ENCODE measurements at places on chromosomes 1 and 21.
A peak's percentile ranks its signal among the peaks of the same experiment; 100 is the strongest.

- DNase-seq = no peak
Measured at GRCh38 chr1:223177681-223178080, 34.6 kb upstream of the TLR5 start.

GRCh38 chr1:14866911-14867612 lies 268.6 kb downstream of the KAZN start:
- no peak for DNase-seq

- DNase-seq = no peak
Measured at GRCh38 chr1:31861346-31861745, 45.5 kb upstream of the SPOCD1 start.

DNA sequence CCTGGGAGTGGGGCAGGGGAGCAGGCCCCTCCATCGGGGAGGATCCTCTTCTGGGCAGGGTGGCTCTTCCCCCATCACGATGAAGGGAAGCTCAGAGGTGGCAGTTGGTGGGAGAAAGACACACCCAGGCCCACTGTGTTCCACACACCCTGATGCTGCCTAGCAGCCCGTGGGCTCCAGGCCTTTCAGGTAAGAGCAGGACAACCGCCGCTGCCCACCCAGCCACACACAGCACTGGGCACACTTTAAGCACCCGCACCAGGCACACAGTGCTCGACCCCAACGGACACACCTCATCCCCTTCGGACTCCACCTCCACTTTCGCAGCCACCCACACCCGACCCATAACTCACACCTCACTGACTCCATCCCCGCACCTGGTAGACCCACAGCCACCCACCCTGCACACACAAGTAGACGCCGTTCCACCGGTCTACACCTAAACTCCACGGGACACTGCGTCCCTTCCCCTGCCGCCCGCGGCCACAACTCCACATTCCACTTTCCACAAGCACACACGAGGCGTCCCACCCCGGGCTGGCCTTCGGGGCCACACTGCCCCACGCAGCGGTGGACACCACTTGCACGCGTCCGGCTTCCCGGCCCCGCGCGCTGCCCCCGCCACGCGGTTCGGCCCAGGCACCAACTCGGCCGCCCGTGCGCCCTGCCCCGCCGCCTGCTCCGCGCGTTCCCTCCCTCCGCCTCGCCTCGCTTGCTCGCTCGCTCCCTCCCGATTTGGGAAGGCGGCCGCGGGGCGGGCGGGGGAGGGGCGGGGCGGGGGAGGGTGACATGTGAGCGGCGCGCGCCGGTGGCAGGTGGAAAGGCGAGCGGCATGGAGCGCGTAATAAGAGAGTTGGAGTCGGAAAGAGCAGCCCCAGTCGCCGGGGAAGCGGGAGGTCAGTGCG lies at the start of gene KCNQ4:
TSS of gene KCNQ4 (plus strand) at position 787 of the 905 bp plus-strand sequence. CDS start 307 bp downstream, outside the sequence.
- peak; percentile 36 for DNase-seq

GRCh38 chr1:160863061-160863773 lies 530 bp upstream of the CD244 start:
- no peak for DNase-seq

DNA sequence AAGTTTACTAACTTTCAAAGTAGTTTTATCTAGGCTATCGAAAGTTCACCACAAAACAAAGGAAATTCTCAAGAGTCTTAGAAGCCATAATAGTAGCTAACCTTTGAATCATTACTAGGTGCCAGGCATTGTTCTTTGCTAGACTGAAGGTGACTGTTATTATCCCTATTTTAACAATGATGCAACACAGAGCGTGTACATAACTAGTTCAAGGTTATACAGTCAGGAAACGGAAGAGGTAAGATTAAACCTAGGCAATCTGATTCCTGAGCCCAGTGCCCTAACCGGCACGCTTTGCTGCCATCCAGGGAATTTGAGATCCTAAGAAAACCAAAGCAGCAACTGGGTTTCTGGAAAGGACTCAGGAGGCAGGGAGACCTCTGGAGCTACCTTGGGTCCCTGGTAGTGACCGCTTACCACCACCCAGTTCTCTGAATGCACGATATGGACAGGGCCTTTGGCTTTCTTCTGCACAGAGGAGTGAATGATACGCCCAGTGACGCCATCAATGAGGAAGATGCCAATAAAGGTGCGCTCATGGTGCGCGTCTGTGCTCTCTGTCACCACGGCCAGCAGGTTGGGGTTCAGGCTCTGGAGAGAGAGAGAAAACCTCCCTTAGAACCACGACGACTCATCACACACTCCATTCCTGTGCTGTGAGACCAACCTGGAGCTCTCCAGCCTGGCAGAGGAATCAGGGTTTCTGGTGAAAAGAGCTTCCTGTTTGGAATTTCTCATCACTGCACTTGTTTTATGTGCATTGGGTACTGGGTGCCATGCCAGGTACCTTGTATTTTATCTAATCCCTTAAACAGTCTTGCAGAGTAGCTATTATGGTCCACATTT lies 13.1 kb upstream of the UBR4 start:
- no peak for DNase-seq

GRCh38 chr1:193060938-193061337 lies 1.5 kb downstream of the RO60 start:
- peak; percentile 57 for DNase-seq

- DNase-seq = no peak
Measured at GRCh38 chr21:40041446-40041845, 174.2 kb downstream of the PCP4 start.
